ENCODE measurements at places on chromosomes 4 and X.

DNA sequence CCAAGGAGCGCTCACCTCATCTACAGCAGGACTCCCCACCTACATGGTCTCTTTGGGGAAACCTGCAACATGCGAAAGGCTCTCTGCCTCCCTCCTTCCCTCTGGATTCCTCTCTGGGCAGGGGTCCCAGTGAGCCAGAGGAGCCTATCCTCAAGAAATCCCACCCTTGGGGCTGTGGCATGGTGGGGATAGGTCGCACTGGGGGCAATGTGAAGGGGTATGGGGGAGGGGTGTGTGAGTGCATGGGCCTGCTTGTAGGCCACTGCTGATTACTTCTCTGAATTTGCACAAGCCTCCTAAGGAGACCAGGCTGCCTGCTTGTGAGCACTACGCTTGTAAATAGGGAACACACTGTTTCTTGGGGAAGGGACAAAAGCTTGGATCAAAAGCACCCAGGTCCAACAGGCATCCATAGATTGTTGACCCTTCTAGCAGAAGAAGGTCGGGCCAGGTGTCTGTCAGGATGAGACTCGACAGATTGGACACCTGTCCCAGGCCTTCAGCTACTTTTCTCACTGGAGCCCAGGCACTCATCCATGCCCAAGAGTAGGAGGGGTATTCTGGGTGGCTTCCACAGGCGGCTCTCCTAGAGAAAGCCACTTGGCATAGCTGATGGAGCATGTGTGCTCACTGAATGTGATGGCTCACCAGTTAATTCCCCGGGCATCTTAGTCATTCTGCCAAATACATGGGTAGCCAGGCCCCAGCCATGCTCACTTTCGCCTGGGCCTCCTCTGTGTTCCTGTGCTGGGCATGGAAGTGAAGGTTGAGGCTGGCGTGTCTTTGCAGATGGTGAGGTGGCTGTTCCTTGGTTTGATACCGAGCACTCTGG lies 75.0 kb downstream of the NBDY start:
- no peak for DNase-seq

DNA sequence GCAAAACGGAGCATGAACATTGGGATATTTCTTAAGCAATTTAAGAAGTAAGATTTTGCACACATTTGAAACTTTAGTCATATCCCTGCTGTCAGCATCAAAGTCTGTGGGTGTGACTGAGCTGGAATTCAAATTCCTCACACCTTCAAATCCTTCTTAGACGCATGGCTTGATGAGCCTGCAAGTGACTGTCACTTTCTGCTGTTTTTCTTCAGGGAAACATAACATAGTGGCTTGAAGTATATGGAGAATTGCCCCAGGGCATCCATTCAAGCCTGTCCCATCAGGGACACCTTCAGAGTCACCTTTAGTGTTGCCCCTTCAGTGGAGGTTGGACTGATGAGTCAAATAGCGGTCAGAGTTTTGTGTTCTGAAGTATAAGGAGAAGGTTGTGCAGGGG lies 17.4 kb downstream of the FHDC1 start:
- DNase-seq: no peak

- DNase-seq: no peak
These were observed 1.1 kb downstream of the LIN54 start for GRCh38 chr4:83009529-83009928.

GRCh38 chrX:69387567-69388487 lies 116.3 kb upstream of the NALF2 start:
- DNase-seq: peak; percentile 66

DNA sequence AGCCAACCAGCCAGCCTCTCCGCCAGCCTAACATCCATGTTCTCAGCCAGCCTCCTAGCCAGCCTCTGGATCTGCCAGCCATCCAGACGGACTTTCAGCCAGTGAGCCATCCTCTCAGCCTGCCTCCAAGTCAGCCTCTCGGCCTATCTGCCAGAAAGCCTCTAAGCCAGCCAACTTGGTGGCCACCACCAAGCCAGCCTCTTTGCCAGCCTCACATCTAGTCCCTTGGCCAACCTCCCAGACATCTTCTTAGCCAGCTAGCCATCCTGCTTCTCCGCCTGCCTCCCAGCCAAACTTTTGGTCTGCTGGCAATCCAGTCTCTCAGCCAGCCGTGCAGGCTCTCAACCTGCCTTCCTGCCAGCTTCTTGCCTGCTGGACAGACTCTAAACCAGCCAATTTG lies 16.4 kb upstream of the ARAP2 start:
- DNase-seq: no peak

GRCh38 chr4:74669702-74670101 lies 124.6 kb downstream of the BTC start:
- DNase-seq: no peak

GRCh38 chrX:78514852-78515251 lies 144.3 kb downstream of the RTL3 start:
- DNase-seq: peak; percentile 67

GRCh38 chrX:135185795-135186443 lies 14.7 kb upstream of the CT55 start:
- peak; percentile 80 for DNase-seq

- no peak for DNase-seq
These were observed 44.8 kb downstream of the PJA1 start for GRCh38 chrX:69120476-69120875.

DNA sequence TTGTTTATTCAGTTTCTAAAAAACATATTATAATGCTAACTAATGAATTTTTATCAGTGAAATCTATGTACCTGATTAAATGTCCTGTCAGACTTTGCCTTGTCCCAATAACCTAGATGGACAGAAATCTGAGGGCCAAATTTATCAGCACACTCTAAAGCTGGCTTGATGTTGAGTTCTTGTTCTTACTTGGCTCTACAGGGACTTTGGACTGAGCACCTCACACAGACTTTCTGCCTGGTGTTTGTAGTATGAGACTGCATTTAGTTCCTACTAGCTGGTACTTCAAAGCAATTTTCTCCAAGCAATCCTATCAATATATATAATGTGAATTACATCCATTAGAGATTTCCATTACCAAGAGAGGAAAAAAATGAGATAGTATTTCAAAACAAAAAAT lies 37.8 kb downstream of the INTS12 start:
- DNase-seq: no peak

- no peak for DNase-seq
These were observed 95.0 kb downstream of the TMEM164 start for GRCh38 chrX:110097920-110098319.

- no peak for DNase-seq
These were observed 2.2 kb downstream of the NEXMIF start for GRCh38 chrX:74922922-74923543.
